MCF 10A (cell line): ENCODE measurements at places on chromosomes 16 and 17. TPM values are rescaled to one million over a fixed set of nuclear protein-coding genes. Genes with fewer than 3 reads are reported as not detected.

The SLC2A4 gene
- not detected in 2 replicates for total RNA-seq

The PIK3R6 gene
- not detected in 2 replicates for total RNA-seq

The CLEC18C gene
- total RNA-seq = 0.21 and 0.32 TPM in 2 replicates

The KRT33B gene
- total RNA-seq = not detected in 2 replicates

The LDHD gene
- 0.15 and 0.30 TPM in 2 replicates for total RNA-seq
